ENCODE measurements at places on chromosomes 4 and X.

DNA sequence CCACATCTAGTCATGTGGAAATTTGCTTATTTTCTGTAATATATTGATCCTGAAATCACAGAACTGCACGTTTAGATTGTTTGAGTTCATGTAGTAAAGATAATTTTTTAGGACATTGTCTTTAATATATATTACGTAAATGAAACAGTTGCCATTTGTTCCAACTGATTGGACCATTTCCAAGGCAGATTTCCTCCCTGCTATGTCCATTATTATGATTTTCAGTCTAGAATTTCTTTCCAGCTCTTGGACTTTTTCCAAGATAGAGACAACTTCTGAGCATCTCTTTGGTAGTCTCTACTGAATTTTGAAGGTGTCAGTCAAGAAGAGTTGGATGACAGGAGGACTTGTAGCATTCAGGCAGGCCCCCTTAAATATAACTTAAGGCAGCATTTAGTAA lies 94.6 kb downstream of the STIM2 start:
- no peak for DNase-seq

GRCh38 chrX:150146271-150146896 lies 208.1 kb upstream of the EOLA2 start:
- peak; percentile 8 for DNase-seq

GRCh38 chr4:147833254-147833653 lies 101.4 kb downstream of the ARHGAP10 start:
- DNase-seq = no peak

GRCh38 chr4:155809835-155810234 lies 51.0 kb downstream of the GUCY1B1 start:
- peak; percentile 62 for DNase-seq

- DNase-seq = no peak
These were observed at the start of gene SLC25A31 for GRCh38 chr4:127730142-127730913. SLC25A31 (plus strand) TSS chr4:127730400; CDS start chr4:127730546, 146 bp downstream.

- no peak for DNase-seq
These were observed 113.6 kb downstream of the CNKSR2 start for GRCh38 chrX:21487832-21488231.

GRCh38 chrX:150692296-150692695 lies 900 bp upstream of the MTMR1 start:
- DNase-seq = peak; percentile 10

GRCh38 chr4:53707491-53707890 lies 116.2 kb upstream of the LNX1 start:
- no peak for DNase-seq

- DNase-seq = peak; percentile 94
These were observed 1.5 kb upstream of the ASMTL start for GRCh38 chrX:1453951-1454785.

DNA sequence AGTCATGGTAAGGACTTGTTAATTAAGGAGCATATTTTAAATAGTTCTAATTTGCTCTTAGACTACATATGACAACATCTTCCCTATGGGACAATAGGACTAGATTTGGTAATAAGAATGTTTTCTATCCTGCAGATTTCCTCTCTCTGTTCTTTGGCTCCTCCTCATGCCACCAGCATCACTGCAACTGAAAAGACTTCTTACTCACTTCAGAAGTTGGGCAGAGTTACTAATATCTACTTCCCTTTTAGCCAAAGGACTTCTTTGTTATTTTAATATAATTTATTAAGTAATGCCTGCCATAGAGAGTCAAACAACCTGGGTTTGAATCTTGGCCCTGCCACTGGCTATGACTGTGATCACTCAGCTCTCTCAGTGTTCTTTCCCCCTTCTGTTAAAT lies 16.4 kb downstream of the MMAA start:
- no peak for DNase-seq

- no peak for DNase-seq
These were observed 54.6 kb downstream of the PTCHD1 start for GRCh38 chrX:23389196-23389792.

All from activated CD4-positive, alpha-beta T cell treated with anti-CD3 and anti-CD28 coated beads, Interleukin-2, Interleukin-6, amounts not matched to agents 100 ng/mL and 50 ng/mL, durations not matched to agents 16 hours and 8 hours (primary cell).